ENCODE measurements at places on chromosomes 5 and 9. TPM values are rescaled to one million over a fixed set of nuclear protein-coding genes. Genes with fewer than 3 reads are reported as not detected.

GRCh38 chr5:165086465-165086864 is 1581.0 kb downstream of the MAT2B start:
- no peaks in the 10 kb centered on the region for H3K27me3 ChIP-seq
- no peak for DNase-seq
- H3K4me3 ChIP-seq = no peak overlapping the region
- no peaks in the 10 kb centered on the region for H3K4me1 ChIP-seq

The CMBL gene
- total RNA-seq = 1.4 TPM

DNA sequence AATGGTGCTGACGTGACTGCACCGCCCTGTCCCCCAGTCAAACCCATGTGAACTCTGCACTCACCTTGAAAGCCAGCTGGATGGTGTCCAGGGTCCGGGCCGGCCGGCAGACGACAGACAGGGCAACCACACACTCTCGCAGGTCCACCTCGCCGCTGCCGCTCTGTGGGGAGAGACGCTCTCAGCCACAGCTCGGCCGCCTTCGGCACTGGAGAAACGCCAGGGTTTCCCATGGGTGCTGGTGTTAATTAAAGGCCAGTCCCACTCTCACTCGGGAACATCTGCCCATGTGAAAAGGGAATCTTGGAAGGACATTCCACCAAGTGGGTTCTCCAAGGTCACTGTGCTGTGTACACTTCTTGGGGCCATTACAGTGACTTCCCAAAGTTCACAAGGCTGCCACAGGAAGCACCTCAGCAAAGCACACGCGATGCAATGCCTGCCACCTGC is 25.5 kb upstream of the SLC6A3 start:
- H3K4me3 ChIP-seq = no peak overlapping the region
- no peak for DNase-seq
- H3K27ac ChIP-seq = no peak overlapping the region
- H3K36me3 ChIP-seq = peaks cover 15% of the 10 kb centered on the region
- H3K4me1 ChIP-seq = no peaks in the 10 kb centered on the region
- H3K27me3 ChIP-seq = no peaks in the 10 kb centered on the region

The FOXD4L6 gene
- not detected for total RNA-seq

DNA sequence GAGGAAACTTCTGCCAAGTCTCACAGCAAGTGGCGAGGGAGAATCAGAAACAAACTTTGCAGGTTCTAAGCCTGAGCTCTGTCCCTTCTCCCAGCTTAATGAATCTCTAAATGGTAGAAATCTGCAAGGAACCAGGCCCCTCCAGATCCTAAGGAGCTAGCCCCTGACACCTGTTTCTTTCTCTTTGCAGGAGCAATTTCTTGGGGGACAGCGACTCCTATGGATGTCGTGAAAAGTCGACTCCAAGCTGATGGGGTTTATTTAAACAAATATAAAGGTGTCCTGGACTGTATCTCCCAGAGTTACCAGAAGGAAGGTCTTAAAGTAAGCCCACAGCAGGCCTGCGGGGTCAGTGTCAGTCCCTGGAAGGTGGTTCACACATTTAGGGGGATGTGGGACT is 21.8 kb downstream of the IL9 start:
- H3K27me3 ChIP-seq = peaks cover 4% of the 10 kb centered on the region
- H3K4me1 ChIP-seq = no peaks in the 10 kb centered on the region
- no peak overlapping the region for H3K27ac ChIP-seq
- H3K4me3 ChIP-seq = no peak overlapping the region
- no peaks in the 10 kb centered on the region for H3K36me3 ChIP-seq

GRCh38 chr9:105881021-105881420 is 186.7 kb downstream of the TMEM38B start:
- H3K4me1 ChIP-seq = peaks cover 48% of the 10 kb centered on the region
- H3K27me3 ChIP-seq = peaks cover 36% of the 10 kb centered on the region
- no peak for DNase-seq
- no peak overlapping the region for H3K27ac ChIP-seq
- no peaks in the 10 kb centered on the region for H3K36me3 ChIP-seq
- H3K4me3 ChIP-seq = no peak overlapping the region

GRCh38 chr5:91123901-91124300 is 259.2 kb downstream of the ARRDC3 start:
- no peak overlapping the region for H3K27ac ChIP-seq
- H3K4me1 ChIP-seq = no peaks in the 10 kb centered on the region
- DNase-seq = no peak
- no peak overlapping the region for H3K4me3 ChIP-seq

- DNase-seq = no peak
- no peak overlapping the region for H3K4me3 ChIP-seq
- no peaks in the 10 kb centered on the region for H3K4me1 ChIP-seq
- no peaks in the 10 kb centered on the region for H3K27me3 ChIP-seq
Observed at GRCh38 chr5:136722086-136722485, 356.7 kb upstream of the TRPC7 start.

The SPINK7 gene
- not detected for total RNA-seq

DNA sequence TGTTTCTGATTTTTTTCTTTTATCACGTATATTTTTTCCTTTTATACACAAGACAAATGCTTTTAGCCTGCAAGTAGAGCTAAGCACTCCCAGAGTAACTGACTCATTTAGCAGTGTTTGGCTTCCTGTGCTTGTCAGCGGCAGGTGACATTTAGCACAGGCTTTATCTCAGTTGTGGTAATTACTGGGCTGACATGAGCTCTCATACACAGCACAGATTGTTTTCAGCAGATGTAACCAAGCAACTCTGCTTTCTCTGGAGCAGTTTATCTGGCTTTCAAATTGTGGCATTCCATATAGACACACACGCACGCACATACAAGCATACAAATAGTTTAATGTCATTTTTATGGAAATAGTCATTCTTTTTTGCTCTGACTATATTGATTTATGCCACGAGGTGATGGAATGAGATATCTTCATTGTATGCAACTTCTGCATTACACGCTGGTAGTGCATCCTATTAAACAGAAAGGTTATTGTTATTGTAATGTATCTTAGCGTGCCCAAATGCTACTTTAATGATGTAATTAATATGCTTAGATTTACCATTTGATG is 379.0 kb upstream of the GRAMD2B start:
- no peaks in the 10 kb centered on the region for H3K36me3 ChIP-seq
- H3K27ac ChIP-seq = no peak overlapping the region
- H3K4me3 ChIP-seq = no peak overlapping the region
- no peak for DNase-seq

The SMAD5 gene
- 8.6 TPM for total RNA-seq

The STARD4 gene
- 37.4 TPM for total RNA-seq

DNA sequence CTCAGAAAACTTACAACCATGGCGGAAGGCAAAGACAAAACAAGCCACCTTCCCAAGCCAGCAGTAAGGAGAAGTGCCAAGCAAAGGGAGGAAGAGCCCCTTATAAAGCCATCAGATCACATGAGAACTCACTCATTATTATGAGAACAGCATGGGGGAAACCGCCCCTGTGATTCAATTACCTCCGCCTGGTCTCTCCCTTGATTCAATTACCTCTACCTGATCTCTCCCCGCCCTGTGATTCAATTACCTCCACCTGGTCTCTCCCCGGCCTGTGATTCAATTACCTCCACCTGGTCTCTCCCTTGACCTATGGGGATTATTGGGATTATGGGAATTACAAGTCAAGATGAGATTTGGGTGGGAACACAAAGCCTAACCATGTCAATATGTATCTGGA is 467.3 kb upstream of the FTMT start:
- H3K27me3 ChIP-seq = no peaks in the 10 kb centered on the region
- no peak for DNase-seq
- H3K4me1 ChIP-seq = no peaks in the 10 kb centered on the region
- no peaks in the 10 kb centered on the region for H3K36me3 ChIP-seq
- H3K27ac ChIP-seq = no peak overlapping the region
- no peak overlapping the region for H3K4me3 ChIP-seq

The OTULINL gene
- 38.7 TPM for total RNA-seq

DNA sequence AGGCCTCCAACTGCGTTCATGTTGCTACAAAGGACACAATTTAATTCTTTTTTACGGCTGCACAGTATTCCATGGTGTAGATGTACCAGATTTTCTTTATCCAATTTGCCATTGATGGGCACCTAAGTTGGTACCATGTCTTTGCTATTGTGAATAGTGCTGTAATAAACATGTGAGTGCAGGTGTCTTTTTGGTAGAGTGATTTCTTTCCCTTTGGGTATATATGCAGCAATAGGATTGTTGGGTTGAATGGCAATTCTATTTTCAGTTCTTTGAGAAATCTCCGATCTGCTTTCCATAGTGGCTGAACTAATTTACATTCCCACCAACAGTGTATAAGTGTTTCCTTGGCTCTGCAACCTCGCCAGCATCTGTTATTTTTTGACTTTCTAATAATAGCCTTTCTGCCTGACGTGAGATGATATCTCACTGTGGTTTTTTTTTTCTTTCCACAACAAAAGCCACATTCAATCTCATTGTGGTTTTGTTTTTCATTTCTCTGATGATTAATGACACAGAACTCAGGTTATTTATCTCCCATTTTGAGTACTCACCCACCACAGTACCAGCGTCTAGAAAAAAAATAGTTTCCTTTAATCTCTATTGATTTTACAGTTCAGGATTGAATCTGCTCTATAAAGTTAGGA is 21.9 kb downstream of the ARRDC3 start:
- H3K36me3 ChIP-seq = peaks cover 14% of the 10 kb centered on the region
- no peak overlapping the region for H3K4me3 ChIP-seq
- peaks cover 12% of the 10 kb centered on the region for H3K4me1 ChIP-seq

GRCh38 chr5:128426090-128426534 is 111.9 kb downstream of the FBN2 start:
- H3K27me3 ChIP-seq = no peaks in the 10 kb centered on the region
- H3K27ac ChIP-seq = no peak overlapping the region
- no peak for DNase-seq
- no peaks in the 10 kb centered on the region for H3K36me3 ChIP-seq
- H3K4me1 ChIP-seq = no peaks in the 10 kb centered on the region

DNA sequence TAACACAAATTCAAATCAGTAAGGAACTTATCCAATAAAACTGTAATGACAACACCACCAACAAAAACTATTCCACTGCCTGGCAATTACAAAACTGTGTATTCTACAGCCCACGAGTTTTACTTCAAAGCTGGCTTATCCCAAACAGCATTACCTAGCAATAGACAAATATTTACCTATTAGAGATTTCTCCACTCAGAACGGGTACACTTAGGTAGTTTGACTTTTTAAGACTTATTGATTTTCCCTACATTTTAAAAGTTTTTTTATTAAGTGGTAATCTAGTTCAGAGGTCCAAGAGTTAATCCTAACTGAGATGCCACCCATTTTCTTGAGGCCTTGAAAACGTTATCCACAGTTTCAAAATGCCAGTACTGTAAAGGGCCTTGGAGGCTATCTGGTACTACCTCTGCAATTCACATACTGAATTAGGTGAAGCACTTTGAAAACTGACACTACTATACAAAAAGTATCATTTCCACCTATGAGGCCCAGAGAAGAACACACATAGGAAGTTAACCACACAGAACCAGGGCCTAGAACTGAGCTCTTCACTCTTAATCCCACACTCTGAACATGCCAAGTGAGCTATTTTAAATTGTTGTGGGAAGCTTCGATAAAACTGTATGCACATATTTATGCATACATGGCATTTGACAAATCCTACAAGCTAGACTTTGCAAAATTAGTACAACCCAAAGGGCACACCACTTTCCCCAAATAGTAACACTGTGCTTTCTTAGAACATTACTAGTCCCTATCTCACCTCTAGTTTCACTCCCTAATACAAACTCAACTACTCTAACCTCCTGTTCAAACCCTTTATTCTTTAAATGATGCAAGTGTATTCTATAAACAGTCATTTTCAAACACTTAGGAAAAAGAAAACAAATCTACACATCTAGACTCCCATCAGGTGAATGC is 2.1 kb downstream of the NADK2 start:
- H3K36me3 ChIP-seq = peaks cover 1% of the 10 kb centered on the region
- peaks cover under 1% of the 10 kb centered on the region for H3K27me3 ChIP-seq
- H3K27ac ChIP-seq = peak overlapping the region; percentile 84
- no peak for DNase-seq

- no peaks in the 10 kb centered on the region for H3K36me3 ChIP-seq
- no peak overlapping the region for H3K4me3 ChIP-seq
- peaks cover 12% of the 10 kb centered on the region for H3K27me3 ChIP-seq
- H3K4me1 ChIP-seq = peaks cover 15% of the 10 kb centered on the region
- no peak overlapping the region for H3K27ac ChIP-seq
Observed at GRCh38 chr5:73540192-73540591, 25.2 kb downstream of the ANKRA2 start.

DNA sequence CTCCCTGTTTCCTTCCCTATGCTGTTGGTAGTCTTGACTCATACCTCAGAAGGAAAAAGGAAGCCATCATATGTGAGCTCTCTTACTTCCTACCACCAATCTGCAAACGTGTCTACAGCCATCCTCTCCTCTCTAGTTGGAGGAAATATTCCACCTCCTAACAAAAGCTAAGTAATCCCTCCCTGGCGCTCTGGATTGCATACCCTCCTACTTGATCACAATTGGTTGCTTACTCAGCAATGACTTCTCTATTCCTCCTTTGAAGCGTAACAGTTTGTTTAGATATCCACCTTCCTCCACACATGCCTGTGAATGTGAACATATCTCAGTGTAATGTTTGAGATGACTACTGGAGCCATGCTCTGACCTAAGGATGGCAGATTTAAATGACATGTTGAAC is 18.2 kb downstream of the RUSC2 start:
- no peaks in the 10 kb centered on the region for H3K27me3 ChIP-seq
- no peak overlapping the region for H3K4me3 ChIP-seq
- H3K36me3 ChIP-seq = no peaks in the 10 kb centered on the region
- H3K4me1 ChIP-seq = peaks cover 5% of the 10 kb centered on the region

GRCh38 chr9:21668516-21668915 is 133.9 kb upstream of the MTAP start:
- no peaks in the 10 kb centered on the region for H3K27me3 ChIP-seq
- H3K36me3 ChIP-seq = no peaks in the 10 kb centered on the region
- no peak overlapping the region for H3K4me3 ChIP-seq
- no peak overlapping the region for H3K27ac ChIP-seq

The RALGPS1 gene
- total RNA-seq = 1.9 TPM

DNA sequence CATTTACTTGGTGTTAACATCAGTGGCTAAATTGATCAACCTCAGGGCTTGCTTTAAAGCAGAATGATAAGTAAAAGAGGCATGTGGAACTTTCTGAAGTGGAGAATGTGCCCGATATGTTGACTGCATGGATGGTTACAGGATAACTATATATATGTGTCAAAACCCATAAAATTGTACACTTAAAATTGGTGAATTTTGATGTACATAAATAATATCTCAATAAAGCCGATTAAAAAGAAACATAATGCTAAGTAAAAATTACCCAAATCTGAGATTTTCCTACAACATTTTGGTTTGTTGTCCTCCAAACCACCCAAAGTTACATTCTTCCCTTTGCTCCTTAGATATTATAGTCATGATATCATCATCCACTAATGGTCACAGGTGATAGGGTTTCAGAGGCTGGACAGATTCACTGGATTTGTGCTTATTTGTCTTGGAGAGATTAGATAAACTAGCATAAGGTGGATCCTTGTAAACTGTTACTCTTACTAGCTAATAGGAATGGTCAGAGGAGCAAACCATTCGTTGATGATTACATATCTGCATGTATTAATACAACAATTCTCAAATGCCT is 119.7 kb upstream of the RPS23 start:
- no peaks in the 10 kb centered on the region for H3K36me3 ChIP-seq
- no peak overlapping the region for H3K4me3 ChIP-seq
- H3K27me3 ChIP-seq = no peaks in the 10 kb centered on the region

GRCh38 chr9:76269789-76270188 is 124.4 kb downstream of the RFK start:
- H3K4me3 ChIP-seq = no peak overlapping the region
- H3K27ac ChIP-seq = no peak overlapping the region
- no peak for DNase-seq
- H3K36me3 ChIP-seq = no peaks in the 10 kb centered on the region
- peaks cover 2% of the 10 kb centered on the region for H3K27me3 ChIP-seq
- no peaks in the 10 kb centered on the region for H3K4me1 ChIP-seq
